ENCODE measurements at places on chromosomes 12 and 14. TPM values are rescaled to one million over a fixed set of nuclear protein-coding genes. Genes with fewer than 3 reads are reported as not detected.

The GPR68 gene
- total RNA-seq = 45.3 TPM

The RTN1 gene
- not detected for total RNA-seq

GRCh38 chr12:6695313-6696045 is 5.1 kb downstream of the PIANP start:
- DNase-seq = no peak
- H3K36me3 ChIP-seq = no peaks in the 10 kb centered on the region
- peaks cover 19% of the 10 kb centered on the region for H3K27me3 ChIP-seq

GRCh38 chr12:54240971-54241588 is 38.8 kb downstream of the CBX5 start:
- no peak for DNase-seq
- H3K4me1 ChIP-seq = peaks cover 17% of the 10 kb centered on the region
- H3K27me3 ChIP-seq = no peaks in the 10 kb centered on the region
- no peak overlapping the region for H3K4me3 ChIP-seq
- H3K27ac ChIP-seq = peak overlapping the region; percentile 54

DNA sequence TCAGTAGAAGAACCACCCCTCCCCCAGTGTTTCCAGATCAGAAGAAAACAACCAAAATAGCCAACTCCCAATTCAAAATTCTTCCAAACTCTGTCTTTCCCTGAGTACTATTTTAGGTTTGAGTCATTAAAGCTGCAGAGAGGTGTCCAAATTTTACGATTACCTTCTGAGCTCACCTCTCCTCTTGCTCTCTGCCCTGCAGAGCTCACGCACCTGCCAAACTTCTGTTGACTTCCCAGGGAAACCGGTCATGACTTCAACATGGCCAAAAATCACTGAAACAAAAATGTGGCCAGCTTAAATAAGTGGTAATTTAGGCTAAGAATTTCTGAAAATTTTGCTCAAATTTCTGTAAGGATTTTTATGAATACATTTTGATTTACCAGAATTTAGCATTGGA is 70.9 kb upstream of the OTX2 start:
- no peak overlapping the region for H3K4me3 ChIP-seq
- no peak overlapping the region for H3K27ac ChIP-seq
- DNase-seq = no peak
- H3K36me3 ChIP-seq = no peaks in the 10 kb centered on the region

The EFCAB11 gene
- total RNA-seq = 9.8 TPM

- no peak for DNase-seq
- H3K27me3 ChIP-seq = peaks cover 28% of the 10 kb centered on the region
- H3K4me3 ChIP-seq = no peak overlapping the region
- no peaks in the 10 kb centered on the region for H3K36me3 ChIP-seq
Observed at GRCh38 chr14:96663076-96663475, 134.1 kb upstream of the VRK1 start.

DNA sequence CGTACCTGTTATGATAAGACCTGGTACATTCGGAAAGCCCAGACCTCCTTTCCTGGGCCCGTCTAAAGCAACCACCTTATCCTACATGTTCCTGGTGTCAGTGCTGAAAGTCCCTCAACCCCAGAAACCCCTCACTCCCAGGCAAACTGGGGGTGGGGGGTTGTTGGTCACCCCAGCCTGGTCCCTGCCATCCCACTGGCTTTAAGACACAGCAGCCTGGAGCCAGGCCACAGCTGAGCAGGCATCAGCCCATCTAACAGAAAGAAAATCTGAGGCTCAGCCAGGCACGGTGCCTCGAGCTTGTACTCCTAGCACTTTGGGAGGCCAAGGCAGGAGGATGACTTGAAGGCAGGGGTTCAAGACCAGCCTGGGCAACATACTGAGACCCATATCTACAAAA is 4.5 kb downstream of the SELPLG start:
- H3K27me3 ChIP-seq = no peaks in the 10 kb centered on the region
- H3K4me3 ChIP-seq = peak overlapping the region; percentile 100
- DNase-seq = peak; percentile 41
- peak overlapping the region; percentile 100 for H3K27ac ChIP-seq
- H3K4me1 ChIP-seq = peaks cover 54% of the 10 kb centered on the region

GRCh38 chr12:101298426-101298825 is 18.5 kb downstream of the UTP20 start:
- no peak overlapping the region for H3K27ac ChIP-seq
- H3K36me3 ChIP-seq = peaks cover 40% of the 10 kb centered on the region
- H3K27me3 ChIP-seq = no peaks in the 10 kb centered on the region
- H3K4me3 ChIP-seq = no peak overlapping the region
- no peaks in the 10 kb centered on the region for H3K4me1 ChIP-seq
- DNase-seq = no peak

Data from activated CD8-positive, alpha-beta T cell treated with anti-CD3 and anti-CD28 coated beads, Interleukin-2, amount 10 ng/mL, durations not matched to agents 7 days and 5 days (primary cell).